Transverse colon (tissue), 4 donors: ENCODE measurements at places on chromosomes 2 and 18.

DNA sequence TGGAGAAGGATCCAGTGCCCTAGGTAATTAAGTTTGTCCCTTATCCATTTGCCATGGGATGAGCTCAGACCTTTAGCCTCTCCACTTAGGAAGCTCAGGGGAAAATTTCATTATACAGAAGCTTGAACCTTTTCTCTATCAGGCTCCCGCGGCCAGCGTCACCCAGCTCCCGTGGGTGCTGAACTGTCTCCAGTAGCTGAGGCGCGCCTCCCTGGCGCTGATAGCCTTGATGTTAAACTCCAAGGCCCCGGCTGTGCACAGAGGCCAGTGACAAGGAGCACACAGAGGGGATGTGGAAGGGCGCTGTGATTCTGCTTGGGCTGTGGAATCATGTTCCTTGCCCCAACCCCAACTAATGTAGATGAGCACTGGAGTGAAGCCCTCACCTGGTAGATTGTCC, 50.8 kb downstream of the NRP2 start:
- no peak for DNase-seq

DNA sequence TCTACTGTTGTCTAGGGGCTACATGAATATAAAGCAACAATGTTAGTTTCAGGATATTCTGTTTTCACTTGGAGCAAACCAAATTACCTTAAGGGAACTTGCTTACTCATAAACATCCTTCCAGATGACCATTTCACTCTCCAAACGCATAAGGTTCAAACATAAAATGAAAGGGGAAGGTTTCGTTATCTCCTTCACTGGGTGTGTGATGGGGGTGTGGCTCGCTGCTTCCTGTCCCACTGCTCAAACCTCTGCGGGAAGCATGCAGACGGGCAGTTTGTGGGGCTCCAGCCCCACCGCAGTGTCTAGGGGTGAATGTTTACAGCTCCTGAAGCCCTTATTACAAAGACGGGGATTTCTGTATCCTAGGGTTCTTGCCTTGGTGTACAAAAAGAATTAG, 1310.9 kb upstream of the TMEFF2 start:
- DNase-seq: no peak

- DNase-seq: no peak
These were observed 555.1 kb upstream of the SALL3 start for GRCh38 chr18:78424403-78425018.

DNA sequence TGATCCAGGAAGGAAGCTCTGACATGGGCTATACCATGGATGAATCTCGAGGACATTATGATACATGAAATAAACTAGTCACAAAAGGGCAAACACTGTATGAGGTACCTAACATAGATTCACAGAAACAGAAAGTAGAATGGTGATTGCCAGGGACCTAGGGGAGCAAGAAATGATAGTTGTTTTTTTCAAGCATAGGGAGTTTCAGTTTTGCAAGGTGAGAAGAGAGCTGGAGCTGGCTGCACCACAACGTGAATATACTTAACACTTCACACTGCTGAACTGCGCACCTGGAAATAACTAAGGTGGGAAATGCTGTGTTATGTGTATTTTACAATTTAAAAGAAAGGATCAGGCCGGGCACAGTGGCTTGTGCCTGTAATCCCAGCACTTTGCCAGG, 13.2 kb upstream of the AGAP1 start:
- no peak for DNase-seq

GRCh38 chr2:181308766-181309515, 148.2 kb upstream of the ITGA4 start:
- no peak for DNase-seq

GRCh38 chr18:37574113-37574512, 8.5 kb upstream of the CELF4 start:
- DNase-seq: no peak

GRCh38 chr18:63421514-63421913, 762 bp downstream of the VPS4B start:
- no peak for DNase-seq

GRCh38 chr18:77940566-77940965, 690.9 kb downstream of the GALR1 start:
- no peak for DNase-seq
